Stimulated activated CD4-positive, alpha-beta T cell treated with anti-CD3 and anti-CD28 coated beads, Interleukin-2, amount 100 ng/mL, for 24 hours (primary cell): ENCODE measurements at places on chromosomes 1 and 21.

DNA sequence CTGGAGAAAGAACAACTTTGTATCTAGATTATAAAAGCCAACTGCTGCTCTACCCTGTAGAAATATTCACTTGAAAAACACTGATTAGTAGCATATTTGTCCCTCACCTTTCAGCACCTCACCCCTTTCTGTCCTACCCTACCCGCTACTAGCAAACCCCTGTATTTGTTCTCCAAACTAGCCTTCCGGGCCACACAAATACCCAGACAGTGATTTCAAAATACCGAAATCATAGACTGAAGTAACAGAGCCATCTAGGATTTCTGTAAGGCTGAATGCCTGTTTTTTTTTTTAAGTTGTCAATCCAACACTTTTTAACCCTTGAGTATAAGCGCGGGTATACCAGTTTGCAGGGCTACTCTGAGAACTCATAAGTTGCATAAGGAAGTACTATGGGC is 398 bp upstream of the DPT start:
- no peak for DNase-seq

DNA sequence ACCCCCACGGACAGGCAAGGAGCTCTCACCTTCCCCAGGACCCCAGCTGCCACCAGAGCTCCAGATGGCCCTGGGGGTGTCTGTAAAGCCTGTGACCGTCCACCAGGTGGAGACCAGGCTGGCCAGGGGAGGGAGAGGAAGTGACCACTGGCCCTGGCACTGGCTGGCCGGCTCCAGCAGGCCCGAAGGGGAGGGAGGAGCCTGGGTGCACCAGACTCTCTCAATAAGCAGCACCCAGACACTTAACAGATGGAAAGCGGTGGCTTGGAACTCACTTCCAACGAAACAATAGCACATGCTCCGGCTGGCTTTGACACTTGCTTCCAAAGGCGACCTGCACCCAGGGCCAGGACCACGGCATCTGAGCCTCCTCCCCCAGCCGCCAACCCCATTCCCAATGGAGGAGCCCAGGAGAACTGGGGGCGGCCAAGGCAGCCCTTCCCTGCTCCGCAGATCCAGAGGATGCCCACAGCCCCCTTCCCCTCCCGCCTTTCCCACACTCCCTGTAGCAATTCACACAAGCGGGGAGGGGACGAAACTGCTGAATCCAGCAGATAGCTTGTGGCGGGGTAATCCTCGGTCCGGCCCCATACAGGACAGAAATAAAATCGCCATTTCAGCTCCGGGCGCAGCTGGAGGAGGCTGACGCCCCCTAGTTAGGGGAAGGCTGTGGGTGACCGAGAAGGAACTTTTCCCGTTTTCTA is 742 bp upstream of the PDE9A start:
- DNase-seq, result no peak

DNA sequence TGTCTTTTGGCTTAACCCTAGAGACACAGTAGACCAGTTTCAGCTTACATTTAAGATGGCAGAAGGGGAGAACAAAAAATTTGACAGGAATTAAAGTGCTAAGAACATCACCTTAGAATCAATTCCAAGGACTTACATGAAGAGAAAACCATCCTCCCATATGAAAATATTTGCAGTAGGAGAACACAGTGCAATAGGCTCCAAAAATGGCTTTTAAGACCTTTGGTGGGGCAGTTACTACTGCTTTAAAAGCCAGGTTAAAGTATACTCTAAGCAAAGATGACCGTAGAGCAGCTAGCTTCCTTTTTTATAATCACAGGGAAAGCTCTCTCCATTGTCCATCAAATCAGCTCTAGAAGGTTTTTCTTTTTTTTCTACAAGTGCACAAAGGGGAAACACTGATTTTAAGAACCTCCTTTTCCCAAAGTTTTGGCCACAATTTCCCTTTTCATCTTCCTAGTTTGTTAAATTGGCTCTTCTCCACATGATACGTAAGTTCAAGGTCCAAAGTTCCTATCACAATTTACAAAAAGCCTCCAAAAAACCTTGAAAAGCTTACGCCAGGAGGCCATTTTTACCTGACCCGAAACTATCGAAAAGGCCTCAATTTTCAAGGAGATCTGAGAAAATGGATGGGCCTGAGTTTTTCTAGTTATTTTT is 3.3 kb downstream of the TXNIP start:
- DNase-seq, result no peak

- DNase-seq, result no peak
These were observed 1.8 kb downstream of the CCDC17 start for GRCh38 chr1:45621895-45622523.

DNA sequence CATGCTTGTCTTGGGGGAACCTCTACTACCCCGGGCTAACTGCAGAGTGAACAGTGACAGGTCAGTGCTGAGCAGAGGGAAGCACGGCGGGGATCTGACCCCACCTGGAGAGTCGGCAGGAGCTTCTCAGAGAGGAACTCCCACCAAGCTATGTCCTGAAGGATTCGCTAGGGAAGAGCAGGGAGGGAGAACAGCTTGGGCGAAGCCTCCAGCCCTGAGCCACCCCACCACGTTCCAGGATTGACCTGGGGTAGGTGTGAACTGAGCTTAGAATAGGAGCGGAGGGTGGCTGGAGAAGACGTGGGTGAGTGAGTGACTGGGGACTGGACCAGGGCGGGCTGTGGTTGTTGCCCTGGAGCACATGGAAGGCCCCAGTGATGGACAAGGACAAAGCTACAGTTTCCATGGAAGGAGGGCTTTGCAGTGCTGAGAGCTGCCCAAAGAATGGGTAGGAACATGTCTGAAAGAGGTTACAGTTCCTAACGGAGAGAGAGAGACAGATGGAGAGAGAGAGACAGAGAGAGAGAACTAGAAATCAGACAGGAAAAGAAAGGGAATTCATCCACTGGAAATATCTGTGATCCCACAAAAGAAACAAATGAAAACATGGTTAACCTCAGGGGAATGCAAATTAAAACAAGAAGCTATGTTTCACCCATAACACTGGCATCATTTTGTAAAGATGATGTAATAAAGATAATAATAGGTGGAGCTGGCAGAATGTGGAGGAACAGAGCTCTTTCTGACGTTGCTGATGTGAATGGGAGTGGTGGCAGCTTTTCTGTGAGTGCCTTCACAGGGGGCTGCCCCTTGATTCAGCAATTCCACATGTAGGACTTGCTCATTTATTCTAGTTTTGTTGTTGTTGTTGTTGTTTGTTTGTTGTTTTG is 17.2 kb downstream of the BSND start:
- no peak for DNase-seq

DNA sequence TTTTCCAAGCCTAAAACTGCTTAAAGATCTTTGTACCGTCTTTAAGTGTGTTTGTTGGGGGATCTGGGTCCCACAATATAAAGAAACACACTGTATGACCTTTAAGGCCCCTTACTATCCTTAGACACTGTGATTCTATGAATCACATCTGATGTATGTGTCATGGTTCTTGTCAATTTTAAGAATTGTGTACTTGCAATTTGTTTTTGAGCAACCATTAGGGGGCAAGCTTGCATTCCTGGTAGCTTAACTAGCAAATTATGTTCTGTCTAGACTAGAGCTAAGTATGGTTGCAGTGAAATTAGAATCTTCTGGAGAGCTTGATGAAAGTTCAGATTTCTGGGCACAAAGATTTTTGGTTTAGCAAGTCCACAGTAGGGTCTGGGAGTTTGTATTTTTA is 219.5 kb downstream of the TPR start:
- no peak for DNase-seq

DNA sequence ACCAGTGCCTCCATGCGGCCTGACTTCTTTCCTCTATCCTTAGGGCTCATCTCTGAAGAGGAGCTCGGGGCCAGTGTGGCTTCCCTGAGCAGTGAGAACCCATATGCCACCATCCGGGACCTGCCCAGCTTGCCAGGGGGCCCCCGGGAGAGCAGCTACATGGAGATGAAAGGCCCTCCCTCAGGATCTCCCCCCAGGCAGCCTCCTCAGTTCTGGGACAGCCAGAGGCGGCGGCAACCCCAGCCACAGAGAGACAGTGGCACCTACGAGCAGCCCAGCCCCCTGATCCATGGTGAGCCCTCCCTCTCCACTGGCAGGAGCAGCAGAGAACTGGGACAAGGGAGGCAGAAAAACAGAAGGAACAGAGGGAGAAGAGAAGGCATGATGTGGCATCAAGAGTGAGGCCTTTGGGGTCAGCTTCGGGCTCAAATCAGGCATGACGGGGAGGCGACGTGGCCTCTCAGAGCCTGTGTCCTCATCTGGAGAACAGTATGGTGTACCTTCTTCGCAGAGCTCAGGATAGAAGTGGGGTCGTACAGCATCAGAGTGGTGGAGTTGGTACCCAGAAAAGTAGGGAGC is 6.5 kb upstream of the LRRC71 start:
- no peak for DNase-seq

DNA sequence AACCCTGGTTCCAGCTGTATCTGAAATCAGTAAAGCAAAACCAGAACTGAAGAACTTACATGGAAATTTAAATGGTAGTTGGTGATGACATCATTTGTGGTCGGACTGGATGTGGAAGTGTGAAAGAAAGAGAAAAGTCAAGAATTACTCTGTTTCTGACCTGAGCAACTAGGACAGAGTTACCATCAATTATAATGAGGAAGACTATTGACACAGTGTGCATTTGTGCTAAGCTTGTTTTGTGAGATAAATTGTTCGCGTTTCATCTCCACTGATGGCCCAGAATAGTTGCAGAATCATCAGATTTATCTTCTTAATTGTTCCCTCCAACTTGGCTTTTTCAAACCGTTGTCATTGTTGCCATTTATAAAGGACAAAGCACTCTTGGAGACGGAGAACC is 410.6 kb upstream of the DEPDC1 start:
- no peak for DNase-seq
